Activated CD8-positive, alpha-beta memory T cell treated with anti-CD3 and anti-CD28 coated beads for 4 hours (primary cell): ENCODE measurements at places on chromosomes 12 and 14.

GRCh38 chr14:102652194-102652593 is 59.7 kb downstream of the RCOR1 start:
- no peak for DNase-seq

DNA sequence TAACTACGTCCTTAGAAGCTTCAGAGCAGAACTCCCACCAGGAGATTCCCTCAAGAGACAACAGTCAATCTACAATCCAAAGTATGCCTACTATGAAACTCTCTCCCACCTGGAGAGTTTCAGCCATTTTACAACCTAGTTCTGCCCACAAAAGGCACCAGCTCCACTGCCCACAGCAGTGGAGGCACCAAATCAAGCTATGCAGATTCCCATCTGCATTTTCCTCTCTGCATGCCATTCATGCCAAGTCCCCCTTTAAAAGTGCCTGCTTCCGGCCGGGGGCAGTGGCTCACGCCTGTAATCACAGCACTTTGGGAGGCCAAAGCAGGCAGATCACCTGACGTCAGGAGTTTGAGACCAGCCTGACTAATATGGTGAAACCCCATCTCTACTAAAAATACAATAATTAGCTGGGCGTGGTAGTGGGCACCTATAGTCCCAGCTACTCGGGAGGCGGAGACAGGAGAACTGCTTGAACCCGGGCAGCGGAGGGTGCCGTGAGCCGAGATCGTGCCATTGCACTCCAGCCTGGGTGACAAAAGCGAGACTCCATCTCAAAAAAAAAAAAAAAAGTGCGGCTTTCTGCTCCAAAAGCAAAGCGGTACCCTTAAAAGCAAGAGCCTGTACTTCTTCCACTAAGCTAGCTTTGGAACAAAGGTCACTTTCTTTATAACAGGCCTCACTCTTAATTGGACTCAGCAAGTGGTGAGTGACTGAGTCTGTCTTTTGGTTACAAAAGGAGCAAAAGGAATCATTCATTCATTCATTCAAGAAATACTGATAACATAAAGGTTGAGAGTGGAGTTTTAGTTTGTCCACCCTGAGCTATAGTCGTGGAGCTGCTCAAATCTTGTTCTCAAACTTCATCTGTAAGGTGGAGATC is 10.1 kb upstream of the DLGAP5 start:
- DNase-seq, result no peak

DNA sequence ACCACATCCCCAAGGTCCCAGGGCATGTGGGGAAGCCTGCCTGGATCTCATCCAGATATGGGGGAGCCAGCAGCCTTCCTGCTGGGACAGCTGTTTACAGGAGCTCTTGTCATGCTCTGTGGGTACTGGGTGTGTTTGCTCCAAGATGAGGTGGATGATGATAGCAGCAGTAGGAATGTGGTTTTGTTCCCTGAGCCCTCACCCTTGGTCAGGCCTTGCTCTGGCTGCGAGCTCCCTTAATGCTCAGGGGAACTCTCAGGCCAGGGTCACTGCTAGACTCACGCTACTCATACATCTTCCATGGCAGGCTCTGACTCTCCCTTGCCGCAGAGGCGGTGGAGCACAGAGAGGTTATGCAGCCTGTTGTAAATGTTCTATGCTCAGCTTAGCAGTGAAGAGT is 990.3 kb downstream of the AACS start:
- DNase-seq, result no peak

DNA sequence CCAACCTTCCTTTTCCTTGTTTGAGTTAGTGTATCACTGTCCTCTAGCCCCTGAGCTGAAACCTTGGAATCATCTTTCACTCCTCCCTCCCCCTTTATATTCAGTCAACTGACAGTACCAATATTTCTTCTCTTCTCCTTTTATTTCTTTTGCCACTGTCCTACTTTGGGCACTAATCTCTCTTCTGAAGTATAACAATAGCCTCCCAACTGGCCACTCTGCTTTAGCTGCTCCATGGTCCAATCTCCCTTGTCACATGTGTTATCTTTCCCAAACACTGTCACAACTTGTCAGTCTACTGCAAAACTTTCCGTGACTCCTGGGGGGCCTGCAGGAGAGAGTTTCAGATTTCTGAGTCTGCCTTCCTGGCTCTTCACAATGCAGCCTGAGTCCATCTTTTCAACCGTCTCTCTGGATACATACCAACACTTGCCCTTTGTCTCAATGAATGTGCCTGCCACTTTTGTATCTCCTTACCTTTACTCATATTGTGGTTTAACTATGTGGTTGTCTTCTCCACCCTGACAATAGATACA is 471.2 kb downstream of the DIO2 start:
- DNase-seq, result no peak

GRCh38 chr14:99735189-99736135 is 51.4 kb downstream of the CYP46A1 start:
- no peak for DNase-seq
